ENCODE measurements at places on chromosomes 11 and 22.

GRCh38 chr11:71188073-71188472, 64.3 kb downstream of the SHANK2 start:
- DNase-seq, result no peak

DNA sequence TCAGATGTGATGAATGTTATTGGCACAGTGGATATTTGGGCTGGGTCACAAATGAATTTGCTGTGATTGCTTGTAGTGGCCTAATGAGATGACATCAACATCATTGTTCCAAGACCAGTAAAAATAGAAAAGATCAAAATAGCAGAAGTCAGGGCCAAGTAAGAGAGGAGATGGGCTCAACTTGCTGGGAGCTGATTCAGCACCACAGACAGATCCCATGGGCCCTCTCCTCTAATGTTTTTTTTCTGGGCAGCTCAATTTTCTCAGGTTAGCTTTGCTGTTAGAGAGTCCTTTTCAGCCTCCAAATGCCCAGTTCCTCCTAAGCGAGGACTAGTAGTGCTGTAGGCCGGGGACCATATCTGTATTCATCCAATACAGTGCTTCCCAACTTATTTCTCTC, 86.0 kb upstream of the IZUMO1R start:
- no peak for DNase-seq

DNA sequence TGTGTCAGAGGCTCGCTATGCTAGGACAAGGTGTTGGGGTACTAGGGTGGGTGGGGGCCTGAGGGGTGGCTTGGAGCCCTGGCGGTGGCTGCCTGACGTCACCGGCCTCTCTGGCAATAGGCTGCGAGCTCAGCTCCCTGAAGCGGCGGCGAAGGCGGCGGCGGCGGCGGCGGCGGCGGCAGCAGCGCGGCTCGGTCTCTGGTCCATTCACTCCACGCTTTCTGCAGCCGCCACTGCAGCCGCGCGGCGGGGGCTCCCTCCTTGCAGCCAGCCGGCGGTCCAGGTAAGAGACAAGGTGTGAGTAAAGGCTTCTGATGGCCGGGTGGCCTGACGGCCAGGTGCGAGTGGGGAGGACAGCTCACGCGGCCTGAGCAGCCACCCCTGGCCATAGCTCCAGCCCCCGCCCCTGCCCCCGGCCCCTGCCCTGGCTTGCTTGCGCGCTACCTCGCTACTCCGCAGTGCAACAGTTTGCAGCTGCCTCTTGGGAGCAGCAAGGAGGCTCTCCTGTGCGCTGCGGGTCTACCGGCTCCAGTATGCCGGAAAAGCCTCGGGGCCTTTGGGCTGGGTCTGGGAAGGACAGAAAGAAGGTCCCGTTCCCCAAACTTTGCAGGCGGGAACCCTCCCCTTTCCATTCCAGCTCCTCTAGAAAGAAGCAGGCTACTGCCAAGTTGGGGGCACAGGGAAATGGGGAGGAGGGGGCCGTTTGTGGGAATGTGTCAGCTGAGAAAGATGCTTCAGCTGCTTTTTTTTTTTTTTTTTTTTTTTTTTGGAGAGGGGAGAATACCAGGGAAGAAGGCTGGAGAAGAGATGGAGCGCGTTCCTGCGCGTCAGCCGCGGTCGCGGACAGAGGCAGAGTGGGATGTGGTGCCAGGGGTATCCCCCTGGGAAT, at the start of gene C11orf87:
Gene C11orf87 (plus strand): TSS at position 210 of the 889 bp plus-strand sequence. CDS start 1,444 bp downstream, outside the sequence.
- no peak for DNase-seq

- no peak for DNase-seq
These were observed 165.7 kb upstream of the GUCY1A2 start for GRCh38 chr11:107183953-107184352.

GRCh38 chr11:78346799-78347198, 70.8 kb downstream of the GAB2 start:
- no peak for DNase-seq

- DNase-seq, result no peak
These were observed 14.7 kb upstream of the SYTL2 start for GRCh38 chr11:85825616-85826015.

DNA sequence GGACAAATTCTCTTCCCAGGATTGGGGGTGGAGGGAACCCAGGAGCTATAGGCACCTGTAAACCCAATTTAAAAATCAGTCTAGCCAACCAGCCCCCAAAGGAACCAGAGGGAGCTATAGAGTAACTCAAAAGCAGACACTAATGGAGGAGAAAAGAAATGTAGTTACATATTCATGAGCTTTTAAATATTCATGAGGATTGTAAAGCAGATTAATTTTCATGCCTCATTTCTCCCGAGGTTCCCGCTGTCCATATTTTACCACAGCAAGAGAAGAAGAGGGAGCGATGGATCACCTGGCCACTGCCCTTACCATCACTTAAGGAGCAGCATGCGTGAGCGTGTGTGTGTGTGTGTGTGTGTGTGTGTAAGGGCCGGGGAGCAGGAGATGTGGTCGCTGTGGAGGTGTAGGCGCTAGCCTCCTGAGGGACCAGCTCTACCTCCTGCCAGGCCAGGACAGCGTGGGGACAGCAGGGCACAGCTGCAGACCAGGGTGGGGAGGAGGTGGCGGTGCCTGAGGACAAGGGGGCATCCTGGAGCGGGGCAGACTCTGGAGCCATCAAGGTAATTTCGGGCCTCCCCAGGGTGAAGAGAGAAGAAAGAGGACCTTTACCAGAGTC, 100.7 kb upstream of the THY1 start:
- no peak for DNase-seq

DNA sequence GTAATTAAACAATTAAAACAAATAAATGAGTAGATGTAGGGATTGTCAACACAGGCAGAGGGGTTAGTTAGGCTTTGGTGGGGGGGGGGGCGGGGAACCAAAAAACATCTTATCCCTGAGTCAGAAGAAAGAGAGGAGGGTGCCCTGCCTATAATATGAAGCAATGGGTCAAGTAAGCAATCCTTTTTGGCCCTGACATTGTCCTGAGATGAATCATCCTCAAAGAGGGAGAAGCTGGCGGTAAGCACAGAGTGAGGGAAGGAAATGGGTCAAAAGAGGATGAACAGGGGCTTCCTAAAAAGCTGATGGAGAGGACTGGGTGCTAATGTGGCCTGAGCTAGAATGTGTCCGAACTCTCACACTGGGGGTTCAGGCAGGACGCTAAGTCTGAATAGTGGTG, 4.7 kb downstream of the OLFML1 start:
- DNase-seq, result no peak

DNA sequence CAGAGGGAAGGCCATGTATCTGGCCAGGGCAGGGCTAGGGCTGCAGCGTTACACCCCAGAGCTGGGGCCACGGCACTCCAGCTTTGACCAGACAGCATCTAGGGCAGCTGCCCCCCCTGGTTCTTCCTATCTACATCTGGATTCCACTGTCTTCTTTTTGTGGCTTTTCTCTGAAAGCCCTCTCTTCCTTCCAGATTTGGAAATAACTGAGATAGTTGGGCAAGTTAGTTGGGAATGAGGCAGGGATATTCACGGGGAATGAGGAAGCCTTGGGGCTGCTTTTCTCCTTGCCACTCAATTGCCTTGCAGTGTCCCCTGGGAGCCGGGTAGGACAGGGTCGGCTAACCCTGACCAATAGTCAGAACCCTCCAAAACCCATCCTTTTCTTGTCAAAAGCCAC, 26.8 kb downstream of the CLMP start:
- no peak for DNase-seq

GRCh38 chr11:33898957-33899356, 7.1 kb upstream of the LMO2 start:
- DNase-seq, result no peak

DNA sequence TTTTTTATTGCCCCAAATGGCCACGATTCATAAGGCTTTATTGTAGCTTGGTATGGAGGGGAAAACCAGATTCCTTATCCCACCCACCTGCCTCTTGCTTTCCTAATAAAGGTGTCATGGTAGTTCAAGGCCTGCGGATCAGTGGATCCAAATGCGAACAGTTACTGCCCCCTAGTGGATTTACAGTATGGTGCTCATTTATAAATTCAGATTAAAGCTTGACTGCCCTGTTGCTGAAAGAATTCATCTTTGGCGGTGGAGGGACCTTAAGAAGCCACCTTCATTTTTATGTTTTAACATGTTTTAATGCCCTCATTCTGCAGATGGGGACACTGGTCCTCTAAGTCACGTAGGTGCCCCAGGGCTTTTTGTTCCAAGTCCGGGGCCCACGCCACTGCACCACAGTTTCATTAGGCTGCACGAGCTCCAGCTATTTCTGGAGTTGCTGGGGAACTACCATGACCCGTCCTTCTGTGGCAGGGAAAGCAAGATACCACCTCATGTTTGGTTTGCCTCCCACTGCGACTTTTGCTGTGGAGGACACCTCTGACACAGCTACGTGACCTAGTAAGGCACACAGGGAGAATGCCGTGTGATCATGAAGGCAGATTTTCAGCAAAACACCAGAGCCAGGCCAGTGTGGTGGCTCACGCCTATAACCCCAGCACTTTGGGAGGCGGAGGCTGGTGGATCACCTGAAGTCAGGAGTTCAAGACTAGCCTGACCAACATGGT, 15.6 kb upstream of the INCENP start:
- no peak for DNase-seq

- DNase-seq, result no peak
These were observed 39.8 kb upstream of the CARS1 start for GRCh38 chr11:3096909-3097530.

- peak; percentile 31 for DNase-seq
These were observed 517 bp downstream of the HIRA start for GRCh38 chr22:19430890-19431541.

GRCh38 chr11:107018219-107018901, at the start of gene GUCY1A2:
TSS of gene GUCY1A2 (minus strand) at chr11:107018476. CDS start at chr11:107018055, 421 bp downstream.
- no peak for DNase-seq

- DNase-seq, result no peak
These were observed at the start of gene ANGPTL5 for GRCh38 chr11:101916422-101916821. TSS of gene ANGPTL5 (minus strand) at chr11:101916522. CDS start at chr11:101907909, 8,613 bp downstream.

DNA sequence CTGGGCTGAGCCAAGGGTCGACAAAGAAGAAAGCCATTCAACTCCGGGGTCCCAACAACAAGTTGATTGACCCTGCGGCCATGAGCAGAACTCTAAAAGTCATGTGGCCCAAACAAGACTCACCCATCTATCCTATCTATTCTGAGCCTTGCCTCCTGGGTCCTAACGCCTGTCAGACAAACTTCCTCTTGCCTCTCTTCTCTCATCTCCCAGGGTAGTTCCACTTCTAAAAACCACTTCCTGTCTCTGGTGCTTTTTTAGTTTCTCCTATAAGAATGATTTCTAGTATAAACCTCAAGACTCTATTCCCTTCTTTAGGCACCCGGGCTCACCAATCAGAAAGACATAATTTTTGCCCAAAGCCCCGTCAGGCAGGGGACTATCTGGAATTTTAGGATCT, 530.2 kb downstream of the DLG2 start:
- DNase-seq, result no peak

GRCh38 chr11:19091366-19091765, 25.6 kb upstream of the ZDHHC13 start:
- no peak for DNase-seq

- no peak for DNase-seq
These were observed 144.5 kb downstream of the CCDC34 start for GRCh38 chr11:27218421-27219038.

- DNase-seq, result no peak
These were observed 688.1 kb downstream of the BRD1 start for GRCh38 chr22:49139492-49140151.

DNA sequence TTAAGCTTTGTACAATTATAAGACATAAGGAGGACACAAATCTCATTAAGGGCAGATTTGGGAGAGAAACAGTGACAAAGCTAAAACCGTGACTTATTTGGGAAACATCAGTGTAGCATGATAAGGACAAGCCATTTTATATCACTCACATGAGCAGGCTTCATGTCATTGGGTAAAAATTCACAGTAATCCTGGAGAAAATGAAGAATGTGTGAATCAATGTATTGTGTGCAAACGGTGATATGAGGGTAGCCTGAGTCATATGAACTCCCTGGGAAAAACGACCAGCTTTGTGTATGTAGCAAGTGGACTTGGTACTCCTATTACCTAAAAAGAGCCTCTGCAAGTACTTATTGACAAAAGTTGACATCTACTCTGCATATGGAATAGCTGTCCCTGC, 6.0 kb upstream of the TRIM34 start:
- no peak for DNase-seq

GRCh38 chr11:48170241-48171233, 46.1 kb upstream of the OR4B1 start:
- DNase-seq, result no peak

- DNase-seq, result no peak
These were observed 42.8 kb downstream of the RPS6KA4 start for GRCh38 chr11:64401775-64402174.

- DNase-seq, result no peak
These were observed 45.3 kb downstream of the SGSM3 start for GRCh38 chr22:40415531-40416266.

GRCh38 chr11:68367252-68367651, 54.9 kb downstream of the LRP5 start:
- no peak for DNase-seq

GRCh38 chr11:62464655-62465054, 45.8 kb downstream of the SCGB1A1 start:
- DNase-seq, result no peak

DNA sequence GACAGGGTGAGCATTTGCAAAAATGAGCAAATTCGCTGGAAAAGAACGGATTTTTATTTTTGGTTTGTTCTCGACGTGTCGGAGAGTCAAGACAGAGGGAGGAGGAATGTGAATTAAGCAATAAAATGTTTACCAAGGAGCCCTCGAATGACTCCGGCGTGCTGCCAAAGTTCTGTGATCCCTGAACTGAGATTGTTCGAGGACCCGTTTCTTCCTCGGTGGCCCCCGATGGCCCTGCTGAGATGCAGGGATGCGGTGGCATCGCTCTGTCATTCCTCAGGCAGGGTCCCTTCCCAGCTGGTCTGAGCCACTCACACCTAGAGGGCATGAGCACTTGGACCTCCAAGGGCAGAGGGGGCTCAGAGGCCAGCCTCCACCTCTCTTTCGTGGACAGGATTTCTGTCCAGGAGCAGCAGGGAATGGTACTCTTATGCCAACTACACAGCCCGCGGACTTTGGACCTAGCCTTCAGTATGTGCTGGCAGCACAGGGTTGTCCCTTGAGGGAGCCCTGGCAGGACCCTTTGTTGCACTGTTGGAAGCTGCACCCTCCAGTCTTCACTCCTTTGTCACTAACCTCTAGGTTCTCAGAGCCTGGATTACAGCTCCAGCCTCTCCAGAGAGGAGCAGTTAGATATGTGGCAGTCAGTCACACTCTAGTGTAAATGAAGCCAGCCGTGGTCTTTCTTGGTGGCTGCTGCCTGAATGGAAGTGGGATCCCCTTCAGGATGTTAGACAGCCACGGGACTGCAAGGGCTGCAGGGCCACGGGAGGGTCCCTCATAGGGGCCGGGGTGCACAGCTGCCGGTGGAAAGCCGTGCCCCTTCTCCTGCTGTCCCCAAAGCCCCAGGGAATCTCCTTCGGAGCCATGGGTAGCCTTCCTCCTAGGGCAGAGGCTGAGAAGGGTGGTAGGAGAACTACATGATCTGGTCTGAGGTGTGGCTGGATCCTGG, 109.4 kb upstream of the ANO1 start:
- DNase-seq, result no peak

- DNase-seq, result no peak
These were observed 137.7 kb upstream of the NAV2 start for GRCh38 chr11:19574916-19575315.

DNA sequence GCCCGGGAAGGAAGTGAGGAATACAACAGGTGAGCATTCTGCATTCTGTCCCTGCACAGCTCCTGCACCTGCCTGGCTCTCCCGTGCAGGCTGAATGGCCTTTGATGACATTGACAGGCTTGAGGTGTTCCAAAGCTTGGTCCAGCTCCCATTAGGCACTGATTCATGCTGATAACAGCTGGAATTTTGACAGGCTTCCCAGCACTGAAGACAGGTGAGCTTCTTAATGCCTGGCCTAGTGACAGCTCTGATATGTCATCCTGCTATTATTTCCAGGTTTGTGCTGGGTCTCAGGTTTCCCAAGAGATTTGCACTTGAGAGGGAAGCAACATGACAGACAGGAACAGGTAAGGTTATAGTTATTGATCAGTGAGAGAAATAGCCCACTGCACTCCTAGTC, 58.0 kb upstream of the MTNR1B start:
- no peak for DNase-seq

Data from cortex of kidney (tissue), 1 donor.